Sciatic nerve (tissue), 2 donors: ENCODE measurements at places on chromosomes 1 and 21.

DNA sequence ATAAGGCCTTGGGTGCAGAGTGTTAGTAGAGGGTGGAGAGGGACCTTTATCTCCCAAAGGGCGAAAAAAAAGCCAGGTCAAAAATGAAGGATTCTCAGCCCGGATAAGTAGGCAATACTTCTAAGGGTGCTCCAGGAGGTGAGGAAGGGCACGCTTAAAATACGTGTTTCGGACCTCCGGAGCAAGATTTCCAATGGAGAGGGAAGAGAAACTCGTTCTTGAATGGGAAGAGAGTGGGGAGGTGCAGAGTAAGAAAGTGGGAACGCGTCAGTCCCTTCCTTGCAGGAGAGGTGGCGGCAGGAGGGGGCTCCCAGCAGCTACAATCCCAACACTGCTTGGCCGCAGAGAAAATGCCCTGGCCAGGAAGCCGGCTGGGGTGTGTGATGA is 581 bp downstream of the EFCAB14 start:
- no peak for DNase-seq

DNA sequence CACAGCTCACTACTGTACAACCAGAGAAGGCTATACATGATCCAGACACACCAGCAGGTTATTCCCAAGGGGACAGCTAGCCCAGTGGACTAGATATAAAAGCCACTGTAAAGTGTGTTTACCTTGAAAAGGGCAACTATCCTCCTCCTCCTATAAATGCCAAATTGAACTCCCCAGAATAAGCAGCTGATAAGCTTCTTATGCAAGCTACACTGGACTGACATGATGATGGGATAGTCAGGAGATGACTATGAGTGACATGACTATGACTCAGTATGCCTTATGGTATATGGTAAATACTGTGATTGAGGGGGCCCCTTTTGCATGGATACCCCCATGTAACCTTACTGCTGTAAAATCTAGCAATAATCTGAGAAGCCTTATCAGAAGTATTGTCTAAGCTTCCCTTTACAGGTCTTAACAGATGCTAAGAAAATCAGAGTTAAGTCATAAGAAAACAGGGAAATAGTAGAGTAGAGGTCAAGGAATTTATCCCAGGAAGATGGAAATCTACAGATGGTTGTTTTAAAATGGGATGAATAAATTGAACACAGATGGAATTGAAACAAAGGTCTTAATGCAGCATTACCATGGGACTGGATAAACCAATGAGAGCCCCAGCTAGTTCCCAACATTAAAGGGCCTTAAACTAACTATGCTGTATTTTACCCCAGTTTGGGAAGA is 55.8 kb downstream of the TRIM33 start:
- no peak for DNase-seq

- DNase-seq: no peak
Measured at GRCh38 chr1:233132445-233132844, 163.1 kb downstream of the PCNX2 start.

DNA sequence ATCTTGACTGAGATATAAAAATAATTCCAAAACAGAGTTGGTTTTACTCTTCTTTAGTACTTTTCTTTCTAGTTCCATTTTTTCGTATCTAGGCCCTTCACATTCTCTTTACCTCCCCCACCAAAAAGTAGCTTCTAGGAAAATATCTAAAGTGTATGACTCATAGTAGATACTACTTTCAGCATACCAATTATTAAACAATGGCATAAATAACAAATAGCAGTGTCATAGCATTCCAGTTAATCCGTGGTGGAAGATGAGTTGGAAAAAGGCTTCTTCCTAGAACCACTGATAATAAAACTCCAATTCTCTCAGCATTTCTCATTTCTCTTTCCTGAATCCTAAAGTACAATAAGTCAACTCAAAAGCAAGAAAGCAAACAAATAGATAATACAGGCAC is 859.0 kb upstream of the B3GALT2 start:
- no peak for DNase-seq

DNA sequence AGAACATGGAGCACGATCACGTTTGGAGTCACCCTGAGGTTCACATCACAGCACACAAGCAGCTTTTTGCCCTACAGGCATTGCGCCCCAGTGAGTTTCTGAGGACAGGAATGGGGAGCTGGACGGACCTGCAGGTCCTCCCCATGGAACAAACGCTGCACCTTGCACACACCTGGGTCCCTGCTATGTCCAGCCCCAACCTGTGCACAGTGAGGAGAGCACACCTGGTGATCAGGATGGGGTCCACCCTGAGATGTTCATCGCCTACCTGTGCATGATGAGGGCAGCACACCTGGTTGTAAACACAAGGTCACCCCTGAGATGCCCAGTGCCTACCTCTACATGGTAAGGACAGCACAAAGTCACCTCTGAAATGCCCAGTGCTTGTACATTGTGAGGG is 45.9 kb downstream of the TCP10L start:
- no peak for DNase-seq

- peak; percentile 81 for DNase-seq
Measured at GRCh38 chr1:210292231-210292871, 36.4 kb upstream of the HHAT start.

- DNase-seq: peak; percentile 73
Measured at GRCh38 chr1:94819945-94820746, at the start of gene SLC44A3. TSS of gene SLC44A3 (plus strand) at chr1:94820357. CDS start at chr1:94820452, 95 bp downstream.

GRCh38 chr1:152186556-152187285 is 27.7 kb upstream of the RPTN start:
- DNase-seq: no peak

- DNase-seq: no peak
Measured at GRCh38 chr1:60696512-60696911, 385.8 kb upstream of the NFIA start.

GRCh38 chr21:25717491-25718147 is 17.1 kb downstream of the ATP5PF start:
- no peak for DNase-seq

DNA sequence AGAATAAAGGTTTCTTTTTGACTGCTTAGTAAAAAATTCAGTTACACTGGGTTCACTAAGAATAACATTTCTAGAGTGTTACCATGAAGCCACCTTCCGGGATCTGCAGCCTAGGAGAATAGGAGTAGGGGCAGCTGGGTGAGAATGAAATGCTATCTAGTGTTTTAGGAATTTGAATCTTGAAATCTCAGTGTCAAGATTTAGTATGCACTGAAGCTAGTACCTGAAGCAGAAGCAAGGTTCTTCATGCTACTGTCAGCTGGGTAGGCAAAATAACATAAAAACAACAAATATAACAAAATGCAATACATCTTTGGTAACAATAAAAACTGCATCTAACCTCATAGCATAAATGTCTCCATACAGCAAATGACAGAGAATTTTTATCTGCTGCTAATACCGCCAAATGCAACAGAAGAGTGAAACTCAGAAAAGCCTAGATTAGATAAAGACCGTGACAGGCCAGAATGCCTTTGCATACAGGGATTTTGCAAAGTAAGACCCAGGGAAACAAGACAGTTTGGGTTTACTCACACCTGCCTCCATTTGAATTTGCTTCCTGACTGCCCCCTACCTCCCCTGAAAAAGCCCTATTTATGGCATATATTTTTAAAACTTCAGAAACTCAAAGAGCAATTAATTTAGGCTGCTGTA is 58.2 kb downstream of the GADD45A start:
- DNase-seq: no peak

DNA sequence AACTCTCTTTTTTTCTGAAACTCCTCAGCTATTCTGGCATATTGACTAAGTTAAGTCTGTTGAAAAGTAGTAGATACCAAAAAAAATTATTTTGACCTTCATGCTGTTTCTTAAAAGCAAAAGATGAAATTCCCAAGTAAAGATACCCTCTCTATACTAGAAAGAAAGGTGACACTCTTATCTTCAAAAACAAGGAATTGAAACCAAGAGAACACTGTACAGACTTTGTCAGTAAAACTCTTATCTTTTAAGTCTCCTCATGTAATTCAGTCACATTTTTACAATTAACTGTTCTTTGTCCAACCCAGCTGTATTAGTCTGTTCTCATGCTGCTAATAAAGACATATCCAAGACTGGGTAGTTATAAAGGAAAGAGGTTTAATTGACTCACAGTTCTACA is 496.2 kb downstream of the LTN1 start:
- DNase-seq: no peak

GRCh38 chr1:95879498-95880050 is 645.6 kb downstream of the RWDD3 start:
- DNase-seq: no peak

- no peak for DNase-seq
Measured at GRCh38 chr21:29194342-29194741, 63.9 kb downstream of the MAP3K7CL start.

GRCh38 chr1:234645964-234646363 is 36.0 kb upstream of the IRF2BP2 start:
- no peak for DNase-seq

GRCh38 chr1:200874694-200875093 is 1.9 kb downstream of the GPR25 start:
- DNase-seq: no peak

GRCh38 chr1:203034422-203035110 is 8.3 kb downstream of the PPFIA4 start:
- DNase-seq: no peak

- no peak for DNase-seq
Measured at GRCh38 chr1:160402001-160402795, 1.8 kb downstream of the VANGL2 start.

DNA sequence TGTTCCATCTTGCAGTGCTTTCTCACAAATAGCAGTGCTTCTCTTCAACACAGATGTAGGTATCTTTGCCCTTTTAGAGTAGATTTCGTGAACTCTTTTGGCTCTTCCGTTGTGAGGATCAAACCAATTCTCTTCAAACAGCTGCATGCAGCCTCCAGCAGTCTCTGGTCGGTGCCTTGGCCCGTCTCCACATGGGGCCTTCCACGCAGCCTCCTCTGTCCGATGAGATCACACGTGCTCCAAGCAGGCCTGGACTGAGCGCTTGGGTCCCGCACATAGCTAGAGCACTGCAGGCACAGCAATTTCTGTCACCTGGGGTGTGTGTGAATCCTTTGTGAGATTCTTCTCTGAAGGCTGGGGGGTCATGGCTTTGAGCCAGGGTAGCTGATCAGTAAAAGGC is 82.8 kb upstream of the KCNE2 start:
- no peak for DNase-seq

- DNase-seq: no peak
Measured at GRCh38 chr1:203673550-203674411, 47.1 kb downstream of the ATP2B4 start.

DNA sequence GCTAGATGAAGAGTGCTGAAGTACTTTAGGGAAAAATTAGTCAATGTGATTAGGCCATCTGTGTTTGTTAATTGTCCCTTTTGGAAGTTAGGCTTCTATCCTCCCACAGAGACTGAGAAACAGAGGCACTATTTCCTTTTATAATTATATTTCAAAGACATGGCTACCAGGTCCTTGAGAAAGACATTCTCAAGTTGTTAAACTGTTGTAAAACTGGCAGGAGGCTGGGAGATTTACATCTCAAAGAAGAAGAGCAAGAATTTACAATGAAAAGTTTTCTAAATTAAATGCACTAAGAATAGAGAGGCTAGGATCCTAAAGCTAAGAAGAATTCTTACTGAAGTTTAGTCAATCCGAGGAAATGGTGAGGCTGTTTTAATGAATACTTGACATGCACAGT is 74.0 kb upstream of the BRINP3 start:
- DNase-seq: no peak

GRCh38 chr1:110637475-110637874 is 31.3 kb upstream of the KCNA2 start:
- DNase-seq: no peak

DNA sequence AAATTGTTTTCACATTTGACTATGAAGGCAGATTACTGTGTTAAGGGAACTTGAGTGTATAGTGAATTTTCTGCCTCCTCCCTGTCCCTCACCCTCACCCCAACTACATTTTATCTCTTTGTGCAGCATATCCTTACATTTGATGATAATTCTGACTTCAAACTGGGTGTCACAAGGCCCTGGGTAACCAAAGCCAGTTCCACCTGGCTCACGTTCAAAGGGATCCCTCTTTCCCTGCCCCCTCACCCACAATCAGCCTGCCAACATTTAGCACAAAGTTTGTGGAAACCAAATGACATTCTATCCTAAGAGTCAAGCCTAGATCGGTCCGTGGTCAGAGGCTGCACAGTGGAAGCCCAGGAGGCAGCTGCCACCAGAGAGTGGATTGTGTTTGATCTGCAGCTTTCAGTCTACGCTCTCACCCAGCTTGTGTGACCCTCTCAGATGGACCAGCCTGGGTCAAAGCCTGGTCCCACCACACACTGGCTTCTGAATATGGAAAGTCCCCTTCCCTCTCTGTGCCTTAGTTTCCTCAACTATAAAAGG is 10.3 kb downstream of the KIAA0040 start:
- DNase-seq: no peak

DNA sequence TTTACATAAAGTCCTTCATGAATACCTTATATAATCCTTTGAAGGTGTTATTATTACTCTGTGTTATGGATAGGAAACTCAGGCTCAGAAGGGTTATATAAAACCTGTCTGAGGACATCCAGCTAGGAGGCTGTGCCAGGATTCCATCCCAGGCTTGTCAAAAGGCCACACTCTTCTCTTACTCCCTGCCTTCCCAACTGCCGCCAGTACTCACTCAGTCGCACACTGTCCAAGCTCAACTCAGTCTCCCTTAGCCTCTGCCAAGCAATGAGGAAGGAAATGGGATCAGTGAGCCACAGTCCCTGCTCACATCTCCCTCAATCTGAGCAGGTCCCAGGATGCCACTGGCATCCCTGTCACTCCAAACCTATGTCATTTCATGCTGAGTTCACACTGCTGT is 94.4 kb downstream of the NAV1 start:
- DNase-seq: no peak

- DNase-seq: no peak
Measured at GRCh38 chr1:2050793-2051682, 827 bp downstream of the PRKCZ start.

GRCh38 chr1:178263341-178263740 is 169.4 kb downstream of the RASAL2 start:
- no peak for DNase-seq

GRCh38 chr1:232291261-232291660 is 338.7 kb downstream of the SIPA1L2 start:
- DNase-seq: no peak

DNA sequence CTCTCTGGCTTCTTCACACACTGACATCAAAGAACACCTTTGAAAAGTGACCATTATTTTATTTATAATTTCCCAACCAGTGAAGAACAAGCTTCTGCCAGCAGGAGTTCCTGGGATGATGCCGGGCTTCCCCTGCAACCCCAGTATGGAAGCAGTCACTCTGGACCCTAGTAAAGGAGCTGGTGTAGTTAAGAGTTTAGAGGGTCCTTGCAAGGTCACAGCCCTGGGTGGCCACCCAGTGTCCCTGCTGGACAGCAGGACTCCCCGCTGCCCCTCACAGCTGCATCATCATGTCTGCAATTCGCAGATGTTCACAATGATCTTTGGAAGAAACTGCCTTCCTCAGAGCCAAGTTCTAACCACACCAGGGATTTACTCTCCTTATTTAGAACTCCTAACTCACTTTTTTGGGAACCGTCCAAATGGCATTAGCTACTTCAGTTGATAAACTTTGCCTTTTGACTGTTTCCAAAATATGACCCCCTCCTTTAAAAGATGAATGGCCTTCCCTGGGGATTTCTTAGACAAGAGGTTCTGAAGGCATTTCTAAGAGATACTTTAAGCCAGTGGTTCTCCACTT is 90.6 kb downstream of the HIVEP3 start:
- DNase-seq: no peak

GRCh38 chr1:168565825-168566224 is 10.6 kb upstream of the XCL1 start:
- no peak for DNase-seq

- no peak for DNase-seq
Measured at GRCh38 chr1:109404838-109405237, 7.1 kb upstream of the SORT1 start.
